Neural crest cell (in vitro differentiated cells): ENCODE measurements at places on chromosomes 1 and 21.

DNA sequence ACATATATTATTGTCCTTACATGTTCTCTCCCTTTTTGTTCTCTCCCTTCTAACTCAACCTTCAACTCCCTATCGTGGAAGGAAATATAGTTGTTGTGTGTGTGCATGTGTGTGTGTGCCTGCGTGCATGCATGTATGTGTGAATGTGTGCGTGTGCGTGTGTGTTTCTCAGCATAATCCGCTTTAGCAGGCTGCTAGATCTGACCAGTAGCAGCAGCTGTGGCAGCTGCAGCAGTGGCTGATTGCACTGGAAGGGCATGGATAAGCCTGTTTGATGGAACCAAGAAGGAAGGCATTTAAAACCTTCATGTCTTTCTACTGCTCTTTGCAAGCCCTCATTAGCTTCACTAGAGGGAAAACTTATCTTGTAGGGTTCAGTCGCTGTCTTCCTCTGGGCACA, 65.6 kb upstream of the IRF2BP2 start:
- DNase-seq, result no peak

DNA sequence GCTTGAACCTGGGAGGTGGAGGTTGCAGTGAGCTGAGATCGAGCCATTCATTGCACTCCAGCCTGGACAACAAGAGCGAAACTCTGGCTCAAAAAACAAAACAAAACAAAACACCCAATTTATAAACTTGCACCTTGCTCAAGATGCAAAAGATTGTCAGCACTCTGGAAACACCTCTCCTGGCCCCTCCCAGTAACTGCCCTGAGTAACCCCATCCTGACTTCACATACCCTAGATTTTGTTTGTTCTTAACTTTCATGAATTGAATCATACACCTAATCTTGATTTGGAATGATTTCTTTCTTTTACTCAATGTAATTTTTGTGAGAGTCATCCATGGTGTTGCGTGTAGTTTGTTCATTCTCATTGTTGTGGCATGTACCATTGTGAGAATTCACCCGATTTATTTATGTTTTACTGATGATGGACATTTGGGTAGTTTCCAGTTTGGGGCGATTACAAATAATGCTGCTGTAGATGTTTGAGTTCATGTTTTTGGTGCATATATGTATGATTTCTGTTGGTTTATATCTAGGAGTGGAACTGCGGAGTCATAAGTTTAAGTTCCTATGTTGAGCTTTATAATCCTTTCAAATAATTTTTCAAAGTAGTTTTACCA, 10.4 kb downstream of the NECAP2 start:
- DNase-seq, result no peak

DNA sequence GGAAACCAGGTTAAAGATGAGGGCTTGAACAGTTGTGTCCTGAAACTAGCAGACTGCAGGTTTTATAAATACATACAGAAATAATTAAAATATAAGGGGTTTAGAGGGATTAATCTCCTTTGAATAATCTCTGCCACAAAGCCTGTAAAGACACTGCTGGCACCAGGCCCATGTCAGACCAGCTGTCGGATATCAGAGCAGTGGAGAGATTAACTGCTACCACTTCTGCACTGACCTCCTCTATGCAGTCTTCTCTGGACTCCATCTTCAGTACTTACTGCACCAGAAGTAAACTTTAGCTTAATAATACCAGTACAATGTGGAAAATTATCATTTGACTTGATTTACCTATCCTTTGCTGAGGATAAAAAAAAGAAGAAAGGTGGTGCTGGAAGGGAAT, 128.6 kb downstream of the LHX4 start:
- DNase-seq, result no peak

DNA sequence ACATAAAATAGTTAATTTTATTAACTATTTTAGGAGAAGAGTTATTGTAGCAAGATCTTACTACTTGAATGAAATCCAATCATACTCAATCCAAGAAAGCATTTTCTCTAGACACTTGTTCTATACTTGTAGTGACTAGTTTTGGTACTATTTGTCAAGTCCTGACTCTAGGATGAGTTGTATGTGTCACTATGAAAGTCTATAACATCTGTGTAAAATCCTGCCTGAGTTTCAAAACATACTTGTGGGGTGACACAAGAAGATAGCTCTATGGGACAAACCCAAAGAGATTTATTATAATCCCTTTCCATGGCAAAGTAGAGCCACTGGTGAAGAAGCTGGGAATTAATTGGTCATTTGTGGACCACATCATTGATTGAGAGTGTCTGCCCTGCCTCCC, 1042.2 kb upstream of the ADGRL4 start:
- DNase-seq, result no peak

- no peak for DNase-seq
Observed at GRCh38 chr1:9890224-9890731, 19.8 kb downstream of the CTNNBIP1 start.

GRCh38 chr1:170731566-170732251, 67.8 kb downstream of the PRRX1 start:
- DNase-seq, result no peak

- no peak for DNase-seq
Observed at GRCh38 chr1:228216371-228217320, 8.8 kb downstream of the OBSCN start.

GRCh38 chr1:74406759-74407158, 105.7 kb downstream of the LRRC53 start:
- DNase-seq, result no peak

- no peak for DNase-seq
Observed at GRCh38 chr1:220527279-220527907, 543 bp upstream of the MARK1 start.

- peak; percentile 32 for DNase-seq
Observed at GRCh38 chr1:39409055-39409816, 82.2 kb upstream of the BMP8A start.

DNA sequence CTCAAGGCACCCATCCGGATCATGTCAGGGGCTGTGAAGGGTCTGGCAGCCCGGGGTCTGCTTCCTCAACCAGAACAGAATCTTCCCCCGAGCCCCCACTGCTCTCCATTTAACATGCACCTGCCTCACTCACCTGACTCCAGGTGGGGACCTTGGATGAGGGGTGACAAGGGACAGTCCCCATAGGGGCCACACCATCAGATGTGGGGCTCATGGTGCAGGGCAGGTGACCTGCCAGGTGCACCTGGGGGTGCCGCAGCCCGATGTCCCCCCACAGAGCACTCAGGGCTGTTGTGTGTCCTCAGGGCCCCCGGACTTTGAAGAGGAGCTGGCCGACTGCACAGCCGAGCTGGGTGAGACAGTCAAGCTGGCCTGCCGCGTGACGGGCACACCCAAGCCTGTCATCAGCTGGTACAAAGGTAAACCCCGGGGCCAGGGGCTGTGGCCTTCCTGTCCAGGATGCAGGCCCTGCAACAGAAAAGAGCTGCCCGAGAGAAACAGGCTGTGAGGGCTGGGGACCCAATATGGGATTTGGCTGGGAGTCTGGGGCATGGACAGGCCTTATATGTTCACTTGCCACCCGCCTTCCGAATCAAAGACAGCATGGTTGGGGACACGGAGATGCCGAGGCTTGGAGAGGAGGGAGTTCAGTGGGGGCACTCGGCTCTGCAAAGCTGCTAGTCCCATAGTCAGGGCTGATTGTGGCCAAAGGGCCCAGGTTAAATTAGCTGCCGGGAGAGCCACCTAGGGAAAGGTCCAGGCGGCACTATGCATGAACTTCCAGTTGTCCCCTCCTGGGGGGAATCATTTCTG, 64.6 kb downstream of the TRIM11 start:
- no peak for DNase-seq

GRCh38 chr21:27060190-27060589, 93.3 kb upstream of the ADAMTS5 start:
- no peak for DNase-seq

DNA sequence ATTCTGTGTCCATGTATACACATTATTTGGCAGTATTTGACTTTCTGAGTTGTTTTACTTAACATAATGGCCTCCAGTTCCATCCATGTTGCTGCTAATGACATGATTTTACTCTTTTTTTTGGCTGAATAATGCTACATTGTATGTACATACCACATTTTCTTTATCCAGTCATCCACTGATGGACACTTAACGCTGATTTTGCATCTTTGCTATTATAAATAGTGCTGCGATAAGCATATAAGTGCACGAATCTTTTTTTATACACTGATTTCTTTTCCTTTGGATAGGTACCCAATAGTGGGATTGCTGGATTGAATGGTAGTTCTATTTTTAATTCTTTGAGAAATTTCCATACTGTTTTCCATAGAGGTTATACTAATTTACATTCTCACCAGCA, 255.5 kb downstream of the GPR52 start:
- no peak for DNase-seq

GRCh38 chr1:145985502-145986439, 10.6 kb downstream of the TXNIP start:
- no peak for DNase-seq

- DNase-seq, result no peak
Observed at GRCh38 chr1:27752360-27752759, 20.7 kb upstream of the STX12 start.

DNA sequence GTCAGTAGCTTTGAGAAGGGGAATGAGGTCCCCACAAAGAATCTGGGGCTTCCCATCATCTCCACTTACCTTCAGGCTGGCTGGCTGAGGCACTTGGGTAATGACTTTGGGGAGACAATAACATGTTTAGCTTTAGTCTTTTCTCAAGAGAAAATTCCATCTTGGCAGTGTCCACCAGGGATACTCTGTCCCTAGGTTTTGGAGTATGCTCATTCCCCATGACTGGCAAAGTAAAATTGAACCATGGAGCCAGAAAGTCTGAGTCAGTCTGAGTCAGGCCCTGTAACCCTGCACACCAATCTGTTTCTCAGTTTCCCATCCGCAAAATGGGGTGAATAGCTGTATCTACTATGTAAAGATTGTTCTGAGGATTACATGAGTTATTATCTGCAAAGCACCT, 28.2 kb downstream of the RUNX1 start:
- no peak for DNase-seq

DNA sequence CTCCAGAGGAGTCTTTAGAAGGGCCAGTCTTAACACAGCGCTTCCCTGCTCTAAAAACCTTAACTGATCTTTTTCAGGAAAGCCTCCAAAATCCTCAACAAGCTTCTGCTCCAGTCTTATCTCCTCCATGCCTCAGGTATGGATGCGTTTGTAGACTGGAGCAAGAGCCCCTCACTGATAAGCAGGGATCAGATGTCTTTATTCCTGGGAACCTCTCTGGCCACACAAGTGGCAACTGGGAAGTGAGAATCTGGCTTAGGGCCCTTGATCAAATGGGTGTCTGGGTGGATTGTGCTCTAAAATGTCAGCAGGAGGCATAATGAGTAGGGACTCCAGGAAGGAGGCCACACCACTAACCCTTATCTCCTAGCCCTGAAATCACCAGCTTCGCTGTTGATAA, 1.4 kb downstream of the ZBTB8A start:
- no peak for DNase-seq

DNA sequence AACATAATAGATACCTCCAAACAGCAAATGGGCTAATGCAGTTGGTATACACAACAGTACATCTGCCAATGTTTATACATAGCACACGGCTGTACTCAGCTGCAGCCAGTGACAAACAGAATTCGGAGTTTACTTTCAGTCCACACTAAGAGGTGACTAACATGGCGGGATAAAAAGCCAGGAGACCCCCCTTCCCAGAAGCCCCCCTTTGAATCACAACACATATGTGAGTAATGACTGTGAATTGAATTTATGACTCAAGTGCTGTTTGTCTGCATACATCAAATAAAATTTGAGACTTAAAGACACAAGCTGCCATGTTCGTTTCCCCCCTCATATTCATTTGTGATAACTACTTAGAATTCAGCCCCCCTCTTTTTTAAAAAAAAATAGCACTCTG, 113.2 kb downstream of the RUNX1 start:
- DNase-seq, result no peak

DNA sequence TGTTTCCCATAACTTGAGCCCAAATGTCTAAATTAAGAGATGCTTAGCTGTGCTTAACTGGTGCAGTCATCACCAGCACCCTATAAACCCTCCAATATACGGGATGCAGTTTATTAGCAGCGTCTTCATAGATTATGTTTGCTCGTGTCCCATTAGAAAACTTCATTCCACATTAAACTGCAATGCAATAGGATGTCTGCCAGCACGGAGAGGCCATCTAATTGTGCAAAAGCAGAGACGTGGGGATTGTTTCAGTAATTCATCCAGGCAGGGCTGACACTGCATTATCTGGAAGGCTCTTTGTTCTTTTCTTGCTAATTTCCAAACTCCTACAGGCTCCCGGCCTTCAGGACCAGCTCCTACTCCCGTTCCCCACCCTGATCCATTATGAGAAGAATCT, 89.5 kb downstream of the CSMD2 start:
- no peak for DNase-seq

DNA sequence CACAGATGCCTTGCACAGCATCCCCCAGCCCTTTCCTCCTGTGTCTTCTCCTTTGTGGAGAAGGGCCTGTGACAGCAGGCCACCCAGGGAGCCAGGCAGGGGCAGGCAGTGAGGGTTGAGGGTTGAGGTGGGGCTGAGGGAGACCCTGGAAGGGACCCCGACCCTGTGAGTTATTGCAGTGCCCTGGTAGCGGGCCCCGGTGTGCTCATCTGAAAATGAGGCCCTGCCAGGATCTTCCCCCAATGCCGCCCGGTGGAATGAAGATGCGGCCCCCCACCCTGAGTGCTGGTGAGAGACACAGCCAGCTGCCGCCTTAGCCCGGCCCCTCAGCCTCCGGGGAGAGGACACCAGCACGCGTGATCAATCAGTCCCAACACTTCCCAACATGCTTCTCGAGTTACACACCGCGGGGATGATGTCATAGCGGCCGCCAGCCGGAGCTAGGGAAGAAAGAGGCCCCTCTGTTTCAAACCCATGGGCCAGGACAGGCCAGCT, 36.2 kb upstream of the ACTRT2 start:
- no peak for DNase-seq

DNA sequence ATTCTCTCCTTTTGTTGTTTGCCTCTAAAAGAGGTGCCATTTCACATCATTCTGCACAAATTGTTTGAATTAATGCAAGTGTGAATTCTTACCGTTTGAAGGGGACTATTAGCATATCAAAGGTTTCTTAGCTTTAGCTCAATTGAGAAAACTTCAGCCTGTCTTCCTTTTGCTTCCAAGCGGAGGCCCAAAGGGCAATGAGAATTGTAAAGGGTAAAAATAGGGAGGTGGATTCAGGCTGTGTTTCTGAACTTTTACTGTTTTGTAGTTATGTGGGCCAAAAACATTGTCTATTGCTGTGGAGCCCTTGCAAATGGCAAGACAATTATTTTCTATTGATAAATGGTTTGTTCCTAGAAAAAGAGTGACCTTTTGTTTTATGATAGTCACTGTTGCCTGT, 3.6 kb downstream of the ADGRL2 start:
- peak; percentile 9 for DNase-seq

GRCh38 chr1:46407636-46408035, 13.5 kb downstream of the FAAH start:
- no peak for DNase-seq

DNA sequence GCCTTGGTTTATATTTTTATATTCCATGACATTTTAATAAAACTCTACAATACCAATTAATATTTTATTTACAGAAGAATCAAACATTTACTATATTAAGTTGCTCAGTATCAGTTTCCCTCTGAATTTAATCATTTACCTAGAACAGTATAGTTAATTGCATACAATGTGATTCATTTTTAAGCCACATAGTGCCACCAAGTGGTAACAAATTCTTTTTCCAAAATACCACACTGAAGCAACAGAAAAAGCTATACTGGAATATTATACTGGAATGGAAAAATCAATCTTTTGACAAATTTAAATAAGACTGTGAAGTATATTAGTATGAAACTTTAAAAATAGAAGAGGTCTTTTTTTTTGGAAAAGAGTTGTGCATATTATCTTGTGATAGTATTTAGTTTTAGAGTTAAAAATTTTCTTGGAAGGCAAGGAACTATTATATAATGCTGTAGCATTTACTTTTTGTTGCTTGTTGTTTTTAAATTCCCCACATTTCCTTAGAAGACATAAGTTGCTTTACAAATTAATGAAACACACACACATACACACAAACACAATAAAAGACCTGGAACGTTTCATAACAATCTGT, 57.3 kb downstream of the ZNF644 start:
- no peak for DNase-seq
